ENCODE measurements at places on chromosomes 7 and 10.

DNA sequence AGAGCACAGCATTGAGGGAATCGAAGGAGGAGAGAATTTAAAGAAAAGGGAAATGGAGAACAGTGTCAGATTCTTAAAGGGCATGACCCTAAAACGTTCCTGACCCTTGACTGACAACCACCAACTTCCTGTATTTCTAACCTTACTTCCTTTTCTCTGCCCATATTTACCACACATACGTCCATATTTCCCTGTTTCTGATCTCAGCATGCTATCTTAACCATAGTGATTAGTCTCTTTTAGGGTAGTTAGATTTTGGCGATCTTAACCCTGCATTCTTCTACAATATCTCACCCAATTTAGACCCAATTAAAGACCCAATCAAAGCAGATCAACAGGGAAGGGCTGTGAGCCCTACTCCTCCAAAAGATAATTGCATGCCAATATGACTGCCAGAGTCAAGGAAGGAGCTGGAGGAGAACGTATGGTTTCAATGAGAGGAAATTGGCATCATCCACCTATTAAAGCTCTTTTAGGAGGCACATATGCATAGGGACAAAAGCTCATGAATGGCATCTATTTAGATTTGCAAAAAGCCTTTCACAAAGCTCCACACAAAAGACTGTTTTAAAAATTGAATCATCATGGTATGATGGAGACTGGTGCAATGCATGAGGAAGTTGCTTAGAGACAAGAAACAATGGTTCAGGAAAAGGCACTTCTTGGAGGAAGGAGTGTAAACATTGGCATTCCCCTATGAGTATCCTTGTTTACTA, 49.0 kb upstream of the ARHGAP12 start:
- DNase-seq, result peak; percentile 68

- no peak for DNase-seq
These were observed 3.6 kb downstream of the CLDN15 start for GRCh38 chr7:101233907-101234547.

GRCh38 chr7:12961910-12962480, 274.6 kb downstream of the ARL4A start:
- no peak for DNase-seq

DNA sequence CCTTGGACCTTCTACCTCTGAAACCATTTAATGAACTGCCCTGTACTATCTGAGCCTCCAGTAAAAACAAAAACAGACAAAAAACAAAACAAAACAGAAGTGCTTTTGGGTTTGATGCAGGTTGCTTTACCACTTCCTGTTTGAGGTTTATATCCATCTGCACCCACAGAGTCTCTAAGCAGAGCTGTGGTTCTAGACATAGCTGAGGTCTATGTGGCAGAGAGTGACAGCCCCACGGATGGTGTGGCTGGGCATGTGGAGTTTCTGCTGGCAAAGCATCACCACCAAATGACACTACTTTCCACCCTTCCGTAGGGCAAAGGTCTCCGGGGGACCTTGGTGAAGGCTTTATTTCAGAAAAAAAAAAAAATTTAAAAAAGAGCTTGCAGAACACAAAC, 754.2 kb downstream of the GRID1 start:
- no peak for DNase-seq

Measured in HL-60 (cell line).